NCI-H526 (cell line): ENCODE measurements at places on chromosomes 13 and 19.

DNA sequence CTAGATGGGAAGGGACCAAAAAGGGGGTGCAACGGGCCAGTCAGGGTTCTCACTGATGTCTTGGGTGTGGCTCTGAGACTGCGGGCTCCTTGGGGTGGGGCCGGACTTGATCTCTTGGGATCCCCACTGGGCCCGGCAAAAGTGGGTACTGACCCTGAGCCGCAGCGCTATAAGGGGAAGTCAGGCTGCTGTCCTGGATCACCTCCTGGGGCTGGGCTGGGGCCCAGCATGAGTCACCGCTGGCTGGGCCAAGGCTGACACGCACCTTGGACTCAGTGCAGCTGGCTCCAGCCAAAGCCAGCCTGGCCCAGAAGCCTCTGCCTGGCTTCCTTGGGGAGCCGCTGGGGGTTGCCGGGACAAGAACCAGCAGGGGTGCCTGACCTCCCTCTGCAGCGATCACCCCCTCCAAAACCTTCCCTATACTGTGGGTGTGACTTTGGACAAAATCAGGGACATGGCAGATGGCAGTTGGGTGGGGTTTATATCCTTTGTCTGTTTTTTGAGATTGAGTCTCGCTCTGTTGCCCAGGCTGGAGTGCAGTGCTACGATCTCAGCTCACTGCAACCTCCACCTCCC is 617 bp upstream of the IQCN start:
- DNase-seq, result no peak

DNA sequence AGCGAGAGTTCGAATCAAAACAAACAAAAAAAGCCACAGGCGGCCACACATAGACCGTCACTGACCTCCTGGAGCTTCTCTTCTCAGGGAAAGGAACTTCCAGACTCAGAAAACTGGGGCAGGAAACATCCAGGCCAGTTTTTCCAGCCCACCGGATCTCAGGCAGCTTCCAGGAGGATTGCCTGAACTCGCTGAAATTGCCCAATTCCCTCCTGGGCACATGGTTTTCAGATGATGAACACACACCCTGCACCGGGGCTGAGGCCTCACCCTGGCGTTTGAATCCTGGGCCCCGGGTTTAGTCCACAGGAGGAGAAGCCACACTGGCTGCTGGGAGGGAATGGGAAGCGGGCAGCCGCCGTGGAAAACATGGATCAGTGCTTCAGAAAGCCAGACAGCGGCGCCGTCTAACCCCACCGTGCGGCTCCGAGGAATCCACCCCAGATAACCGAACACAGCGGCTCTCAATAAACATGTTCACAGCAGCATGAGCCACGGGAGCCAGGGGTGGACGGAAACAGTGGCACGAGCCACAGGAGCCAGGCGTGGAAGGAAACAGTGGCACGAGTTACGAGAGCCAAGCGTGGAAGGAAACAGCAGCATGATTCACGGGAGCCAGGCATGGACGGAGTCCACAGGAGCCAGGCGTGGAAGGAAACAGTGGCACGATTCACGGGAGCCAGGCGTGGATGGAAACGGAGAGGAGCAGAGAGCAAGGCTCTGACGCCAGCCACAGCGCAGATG is 18.2 kb upstream of the PTBP1 start:
- DNase-seq, result peak; percentile 56

GRCh38 chr13:22648320-22648801 is 532.4 kb upstream of the SGCG start:
- no peak for DNase-seq

GRCh38 chr19:29119590-29119989 is 93.4 kb downstream of the UQCRFS1 start:
- DNase-seq, result no peak

DNA sequence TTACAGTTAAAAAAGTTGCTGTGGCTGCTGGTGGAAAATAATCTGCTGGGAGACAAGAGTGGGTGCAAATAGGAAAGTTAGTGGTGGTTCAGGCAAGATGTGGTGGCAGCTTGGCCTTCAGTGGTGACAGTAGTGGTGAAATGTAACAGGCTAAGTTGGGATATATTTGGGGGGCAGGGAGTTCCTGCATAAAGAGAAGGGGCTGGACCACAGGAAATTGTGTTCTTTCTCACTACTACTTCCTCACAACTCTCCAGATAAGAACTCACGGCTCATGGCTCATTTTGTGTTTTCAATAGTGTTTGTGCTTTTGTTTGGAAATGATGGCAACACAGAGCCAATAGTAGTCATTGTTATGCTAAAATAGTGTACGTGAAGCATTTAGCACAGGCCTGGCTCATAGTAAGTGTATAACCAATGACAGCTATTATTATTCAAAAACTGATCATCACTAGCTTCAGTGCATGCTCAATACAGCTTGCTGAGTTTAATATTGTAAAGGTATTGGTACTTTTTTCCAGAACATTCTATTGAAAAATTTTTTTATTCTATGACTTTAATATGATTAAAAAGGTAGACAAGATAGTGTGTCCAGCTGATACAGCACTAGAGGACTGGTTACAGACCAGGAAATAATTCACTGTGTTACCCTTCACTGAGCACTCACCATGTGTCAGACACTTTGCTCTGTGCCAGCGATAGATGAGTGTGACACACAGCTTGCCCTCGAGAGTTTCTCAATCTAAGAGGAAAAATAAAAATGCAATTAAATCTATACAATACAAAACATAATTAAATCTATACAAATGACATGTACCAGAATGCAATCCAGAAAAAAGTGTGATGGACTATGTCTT is 209.8 kb downstream of the POU4F1 start:
- DNase-seq, result no peak

DNA sequence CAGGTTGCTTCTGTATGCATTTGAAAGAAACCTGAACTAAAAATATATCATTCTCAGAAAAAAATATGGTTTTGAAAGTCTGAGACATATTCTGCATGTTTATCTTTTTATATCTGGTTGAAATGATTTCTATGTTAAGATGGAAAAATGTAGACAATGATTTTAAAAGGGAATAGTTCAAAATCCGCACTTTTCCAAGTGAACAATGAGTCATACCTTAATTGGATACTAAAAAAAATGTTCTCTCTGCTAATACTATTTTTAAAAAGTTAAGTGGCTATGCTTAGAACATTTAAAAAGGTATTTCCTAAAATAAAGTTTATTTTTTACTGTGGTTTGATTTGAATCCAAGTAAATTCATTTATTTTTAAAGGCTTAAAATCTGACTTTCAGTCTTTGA is 801.4 kb downstream of the SLITRK6 start:
- no peak for DNase-seq

DNA sequence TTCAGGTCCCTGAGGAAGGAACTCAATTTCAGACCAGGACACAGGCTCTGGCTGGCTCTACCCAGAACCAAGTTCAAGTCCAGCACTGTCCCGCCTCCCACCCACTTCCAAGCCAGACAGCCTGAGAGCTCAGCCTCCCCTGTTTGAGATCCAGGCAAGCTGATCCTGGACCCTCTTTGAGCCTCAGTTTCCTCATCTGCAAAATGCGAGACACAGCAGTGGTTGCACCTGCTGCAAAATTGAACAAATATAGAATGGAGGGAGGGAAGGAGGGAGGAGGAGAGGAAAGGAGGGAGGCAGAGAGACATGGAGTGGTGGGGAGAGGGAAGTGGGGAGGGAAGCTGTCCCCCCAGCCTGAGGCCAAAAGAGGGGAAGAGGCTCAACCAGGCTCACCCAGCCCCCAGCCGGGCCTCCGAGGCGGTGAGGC is 751 bp downstream of the TMEM221 start:
- DNase-seq, result no peak

DNA sequence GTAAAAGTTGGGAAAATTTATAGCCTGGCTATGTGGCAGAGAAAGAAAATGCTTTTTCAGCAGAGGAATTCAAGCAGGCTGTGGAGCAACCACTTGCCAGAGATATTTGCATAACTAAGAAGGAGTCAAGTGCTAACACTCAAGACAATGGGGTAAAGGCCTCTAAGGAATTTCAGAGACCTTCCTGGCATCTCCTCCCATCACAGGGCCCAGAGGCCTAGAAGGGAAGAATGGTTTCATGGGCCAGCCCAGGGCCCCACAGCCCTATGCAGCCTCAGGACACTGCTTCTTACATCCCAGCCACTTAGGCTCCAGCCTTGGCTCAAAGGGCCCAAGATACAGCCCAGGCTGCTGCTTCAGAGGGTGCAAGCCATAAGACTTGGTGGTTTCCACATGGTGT is 14.3 kb downstream of the SLC15A1 start:
- no peak for DNase-seq

DNA sequence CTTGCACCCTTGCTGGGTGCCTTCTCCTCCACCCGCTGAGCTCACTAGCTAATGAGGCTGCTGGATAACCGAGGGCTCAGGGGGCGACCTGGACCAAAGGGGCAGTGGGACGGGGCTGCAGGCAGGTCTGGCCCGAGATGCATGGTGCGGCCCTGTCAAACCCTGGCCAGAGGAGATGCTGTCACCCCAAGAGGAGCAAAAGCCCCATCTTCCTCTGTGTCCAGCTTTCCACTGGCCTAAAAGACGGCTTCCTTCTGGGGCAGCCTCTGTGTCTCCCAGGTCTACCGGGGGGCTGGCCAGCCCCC is 261.8 kb downstream of the TBC1D4 start:
- no peak for DNase-seq
